Fibroblast of skin of back (primary cell): ENCODE measurements at places on chromosomes 6 and 20.

DNA sequence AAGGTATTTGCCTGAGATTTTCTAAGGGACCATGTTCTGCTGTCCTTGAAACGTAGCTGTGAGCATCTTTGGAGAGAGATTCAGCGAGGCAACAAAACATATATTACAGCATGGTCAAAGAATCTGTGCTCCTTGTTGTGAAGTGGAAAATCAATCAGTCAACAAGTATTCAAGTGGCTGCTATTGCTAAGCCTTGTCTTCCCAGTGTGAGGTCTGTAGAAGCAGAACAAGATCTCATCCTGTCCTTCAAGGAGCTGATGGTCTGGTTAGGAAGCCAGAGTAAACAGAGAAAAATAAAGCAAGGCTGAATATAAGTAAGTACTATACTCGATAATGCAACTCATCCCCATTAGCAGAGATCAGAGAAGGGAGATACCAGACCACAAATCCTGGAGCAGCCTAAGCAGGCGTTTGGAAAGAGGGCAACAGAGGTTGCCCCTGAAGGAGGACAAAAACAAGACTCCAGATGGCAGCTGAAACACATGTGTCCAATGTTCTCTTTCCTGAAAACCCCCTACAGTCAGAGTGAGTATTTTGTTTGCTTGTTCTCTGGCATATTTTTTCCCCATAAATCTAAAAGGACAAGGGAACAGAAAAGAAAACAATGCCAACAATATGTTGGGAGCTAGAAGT, 392.0 kb downstream of the SYNE1 start:
- DNase-seq, result no peak

GRCh38 chr6:2797564-2798031, 32.4 kb downstream of the WRNIP1 start:
- DNase-seq, result no peak

DNA sequence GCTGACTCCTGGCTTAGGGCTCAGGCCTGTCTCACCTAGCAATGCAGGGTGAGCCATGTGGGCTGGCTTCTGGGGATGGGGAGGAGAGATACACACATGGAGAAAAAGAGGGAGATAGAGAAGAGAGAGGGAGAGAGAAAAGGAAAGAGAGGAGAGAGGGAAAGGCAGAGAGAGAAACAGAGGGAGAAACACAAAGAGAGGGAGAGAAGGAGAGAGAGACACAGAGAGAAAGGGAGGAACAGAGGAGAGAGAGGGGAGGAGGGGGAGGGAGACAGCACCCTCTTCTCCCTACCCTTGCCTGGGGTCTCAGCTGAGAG, 24.8 kb downstream of the NTSR1 start:
- no peak for DNase-seq

DNA sequence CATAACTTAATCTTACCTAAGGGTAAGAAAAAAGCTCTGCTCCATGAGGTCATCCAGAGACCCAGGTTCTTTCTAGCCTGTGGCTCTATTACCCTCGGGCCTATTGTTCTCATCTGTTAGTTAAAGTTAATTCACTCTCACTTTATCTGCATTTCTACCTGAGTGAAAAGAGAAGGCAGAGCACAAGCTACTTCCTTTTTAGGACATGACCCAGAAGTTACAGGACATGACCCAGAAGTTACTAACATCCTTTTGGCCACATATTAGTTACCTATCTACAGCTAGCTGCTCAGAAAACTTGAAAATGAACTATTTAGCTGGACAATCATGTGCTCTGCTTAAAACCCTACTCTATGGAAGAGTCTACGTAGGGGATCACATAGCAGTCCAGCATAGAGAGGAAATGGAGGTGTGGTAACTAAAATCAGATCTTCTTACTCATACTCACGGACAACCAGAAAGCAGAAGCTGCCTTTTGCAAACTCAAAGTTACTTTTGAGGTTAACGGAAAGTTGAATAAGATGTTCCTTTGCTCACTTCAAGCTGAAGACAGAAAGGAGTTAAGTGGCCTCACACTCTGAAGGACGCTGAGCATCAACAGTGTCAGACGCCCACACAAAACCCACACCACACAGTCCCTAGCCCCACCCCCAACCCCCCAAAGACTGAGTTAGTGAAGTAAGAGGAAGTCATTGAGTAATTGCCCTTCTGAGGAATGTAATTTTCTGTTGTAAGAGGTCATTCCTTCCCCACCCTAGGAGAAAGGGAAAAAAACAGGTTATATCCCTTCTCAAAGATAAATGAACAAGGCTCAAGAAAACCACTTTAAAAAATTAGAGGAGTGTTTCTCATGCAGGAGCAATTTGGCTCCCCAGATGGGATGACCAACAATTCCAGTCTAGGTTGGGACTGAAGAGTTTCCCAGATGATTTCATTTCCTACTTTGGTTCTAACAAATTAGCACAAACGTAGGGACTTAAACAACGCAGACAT, 45.9 kb upstream of the TAB2 start:
- no peak for DNase-seq

- no peak for DNase-seq
Measured at GRCh38 chr20:57627339-57627738, 7.1 kb upstream of the ZBP1 start.

- peak; percentile 17 for DNase-seq
Measured at GRCh38 chr6:43013097-43013842, 476 bp downstream of the MEA1 start.

GRCh38 chr6:27545271-27546046, 72.6 kb upstream of the ZNF184 start:
- peak; percentile 56 for DNase-seq

- DNase-seq, result peak; percentile 23
Measured at GRCh38 chr6:162922563-162923166, 194.9 kb downstream of the PACRG start.

DNA sequence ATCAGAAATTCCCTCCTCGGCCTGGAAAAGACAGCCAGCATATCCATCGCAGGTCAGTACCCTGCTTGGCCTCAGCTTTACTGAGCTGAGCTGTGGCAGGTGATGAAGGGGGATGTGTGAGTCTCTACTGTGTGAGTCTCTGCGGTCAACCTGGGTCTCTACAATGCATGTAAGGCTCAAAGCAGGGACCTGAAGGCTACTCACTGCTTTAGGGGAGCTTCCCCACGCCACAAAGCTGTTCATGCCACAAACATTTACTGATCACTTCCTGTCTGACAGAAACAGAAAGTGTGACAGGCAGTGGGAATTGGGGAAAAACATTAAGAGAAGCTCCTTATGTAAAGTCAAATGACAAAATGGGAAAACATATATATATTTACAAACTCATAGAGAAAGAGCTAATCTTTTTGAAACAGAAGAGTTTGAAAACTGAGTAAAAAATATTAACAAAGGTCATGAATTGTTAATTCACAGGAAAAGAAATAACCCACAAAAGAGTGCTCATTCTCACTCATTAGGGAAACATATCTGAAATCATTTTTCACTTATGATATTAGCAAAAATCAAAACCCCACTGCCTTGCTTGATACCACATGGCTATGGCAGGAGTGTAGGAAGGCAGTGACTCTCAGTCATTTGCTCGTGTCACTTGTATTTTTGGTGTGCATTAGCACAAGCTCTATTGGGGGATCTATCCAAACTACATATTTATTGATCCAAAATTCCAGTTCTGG, 5.8 kb downstream of the BTN3A3 start:
- DNase-seq, result no peak

DNA sequence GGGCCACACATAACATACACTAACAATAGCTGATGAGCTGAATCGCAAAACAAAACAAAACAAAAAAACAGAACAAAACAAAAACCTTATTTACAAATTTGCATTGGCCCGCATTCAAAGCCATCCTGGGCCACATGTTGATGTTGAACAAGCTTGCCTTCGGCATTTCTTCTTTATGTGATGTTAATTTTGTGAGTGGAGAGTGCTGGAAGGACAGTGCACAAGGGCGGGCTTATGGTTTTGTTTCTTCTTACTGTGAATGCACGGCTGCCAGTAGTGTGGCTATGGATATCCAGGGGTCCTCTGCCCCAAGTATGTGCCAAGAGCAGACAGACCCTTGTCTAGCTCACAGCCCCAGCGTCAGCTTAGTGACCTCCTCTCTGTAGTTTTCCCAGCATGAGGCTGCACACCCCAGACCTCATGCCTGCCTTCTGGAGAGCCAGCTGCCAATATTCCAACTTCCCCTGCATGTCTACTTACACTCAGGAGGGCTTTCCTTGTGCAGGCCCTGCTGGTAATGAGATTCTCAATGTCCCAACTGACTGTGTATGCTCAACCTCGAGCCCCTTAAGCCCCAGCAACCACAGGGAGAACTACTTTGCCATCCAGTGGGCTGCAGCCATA, 24.9 kb downstream of the ZNF292 start:
- DNase-seq, result no peak

- DNase-seq, result no peak
Measured at GRCh38 chr6:117739869-117740268, 64.6 kb downstream of the NUS1 start.

DNA sequence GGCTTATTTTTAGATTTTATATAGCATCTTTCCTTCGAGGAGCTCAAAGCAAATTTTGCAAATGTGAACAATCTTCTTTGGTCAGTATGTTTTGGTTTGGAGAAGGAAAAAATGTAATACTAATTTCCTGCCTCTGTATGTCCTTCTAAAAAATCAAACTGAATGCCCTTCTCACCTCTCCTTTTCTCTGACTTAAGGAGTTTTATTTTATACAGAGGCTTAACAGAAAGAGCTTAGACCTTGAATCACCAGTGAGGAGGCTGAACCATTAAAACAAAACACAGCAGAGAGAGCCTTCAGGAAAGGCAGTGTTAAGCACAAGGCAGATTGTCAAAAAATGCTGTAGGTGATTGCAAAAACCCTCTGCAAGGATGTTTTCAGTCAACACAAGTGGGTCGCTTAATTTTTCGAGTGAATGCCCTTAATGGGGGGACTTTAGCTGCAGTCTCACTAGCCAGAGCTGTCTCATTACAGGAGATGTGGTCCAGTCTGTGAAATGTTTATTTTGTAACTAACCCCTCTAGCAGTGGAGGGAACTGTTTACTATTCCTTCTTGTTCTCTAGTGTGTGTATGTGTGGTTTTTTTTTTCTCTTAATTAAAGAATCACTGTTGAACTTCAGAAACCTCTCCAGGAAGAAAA, 481.3 kb upstream of the CITED2 start:
- DNase-seq, result peak; percentile 63

DNA sequence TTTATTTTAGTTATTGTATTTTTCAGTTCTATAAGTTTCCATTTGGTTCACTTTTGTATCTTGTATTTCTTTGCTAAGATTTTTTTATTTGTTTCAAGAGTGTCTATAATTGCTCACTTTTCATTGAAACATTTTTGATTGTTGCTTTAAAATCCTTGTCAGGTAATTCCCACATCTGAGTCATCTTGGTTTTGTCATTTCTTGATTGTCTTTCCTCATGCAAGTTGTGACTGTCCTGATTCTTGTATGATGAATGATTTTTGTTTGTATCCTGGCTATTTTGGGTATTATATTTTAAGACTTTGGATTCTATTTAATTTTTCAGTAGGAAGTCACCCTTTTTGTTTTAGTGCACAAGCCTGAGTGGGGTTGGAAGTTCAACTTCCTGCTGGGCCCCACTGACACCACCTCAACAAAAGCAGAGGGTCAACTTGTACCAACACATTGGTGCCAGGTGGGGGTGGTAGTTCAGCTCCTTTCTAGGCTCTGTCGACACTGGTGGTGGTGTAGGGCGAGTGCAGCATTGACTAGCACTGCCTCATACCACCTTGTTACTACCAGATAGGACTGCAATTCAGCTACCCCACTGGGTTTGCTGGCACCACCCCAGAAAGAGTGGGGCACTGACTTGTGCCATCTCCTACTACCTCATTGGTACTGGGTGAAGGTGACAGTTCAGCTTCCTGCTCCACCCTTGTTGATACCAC, 8.8 kb downstream of the RSPH3 start:
- no peak for DNase-seq

DNA sequence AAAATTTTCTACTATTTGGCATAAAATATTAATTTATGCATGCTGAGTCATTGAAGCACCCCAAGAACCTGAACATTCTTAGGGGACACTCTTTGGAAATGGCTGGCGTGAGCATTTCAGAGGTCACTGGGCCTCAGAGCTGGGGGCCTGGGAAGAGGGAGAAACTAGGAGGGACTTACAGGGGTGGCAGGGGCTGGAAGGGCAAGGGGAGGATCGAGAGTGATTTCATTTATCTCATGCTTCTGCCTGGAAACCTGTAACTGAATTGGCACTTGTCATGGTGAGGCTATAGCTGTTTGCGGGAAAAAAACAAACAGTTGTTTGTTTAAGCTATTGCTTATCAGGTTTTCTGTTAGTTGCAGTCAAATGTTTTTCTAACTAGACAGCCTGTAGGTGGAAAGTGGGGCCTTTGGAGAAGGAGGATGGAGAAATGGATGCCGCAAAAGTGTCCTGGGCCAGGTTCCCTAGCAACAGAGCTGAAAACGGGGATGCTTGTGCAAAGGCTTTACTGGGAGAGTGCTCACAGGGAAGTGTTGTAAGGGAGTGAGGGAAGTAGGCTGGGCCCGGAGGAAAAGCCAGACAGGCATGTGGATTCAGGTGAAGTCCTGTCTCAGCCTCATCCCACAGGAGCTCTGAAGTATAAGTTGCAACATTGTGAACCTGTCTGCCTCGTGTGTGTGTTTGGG, 36.4 kb upstream of the KAT14 start:
- no peak for DNase-seq

DNA sequence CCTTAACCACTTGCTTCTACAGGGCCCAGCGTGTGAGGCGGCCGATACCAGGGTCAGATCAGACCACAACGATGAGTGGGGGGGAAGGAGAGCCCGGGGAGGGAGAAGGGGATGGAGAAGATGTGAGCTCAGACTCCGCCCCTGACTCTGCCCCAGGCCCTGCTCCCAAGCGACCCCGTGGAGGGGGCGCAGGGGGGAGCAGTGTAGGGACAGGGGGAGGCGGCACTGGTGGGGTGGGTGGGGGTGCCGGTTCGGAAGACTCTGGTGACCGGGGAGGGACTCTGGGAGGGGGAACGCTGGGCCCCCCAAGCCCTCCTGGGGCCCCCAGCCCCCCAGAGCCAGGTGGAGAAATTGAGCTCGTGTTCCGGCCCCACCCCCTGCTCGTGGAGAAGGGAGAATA, 2.8 kb downstream of the RING1 start:
- DNase-seq, result no peak

- DNase-seq, result peak; percentile 97
Measured at GRCh38 chr6:53326372-53327016, 22.3 kb downstream of the ELOVL5 start.

GRCh38 chr20:64106435-64106961, 867 bp downstream of the NPBWR2 start:
- DNase-seq, result no peak

DNA sequence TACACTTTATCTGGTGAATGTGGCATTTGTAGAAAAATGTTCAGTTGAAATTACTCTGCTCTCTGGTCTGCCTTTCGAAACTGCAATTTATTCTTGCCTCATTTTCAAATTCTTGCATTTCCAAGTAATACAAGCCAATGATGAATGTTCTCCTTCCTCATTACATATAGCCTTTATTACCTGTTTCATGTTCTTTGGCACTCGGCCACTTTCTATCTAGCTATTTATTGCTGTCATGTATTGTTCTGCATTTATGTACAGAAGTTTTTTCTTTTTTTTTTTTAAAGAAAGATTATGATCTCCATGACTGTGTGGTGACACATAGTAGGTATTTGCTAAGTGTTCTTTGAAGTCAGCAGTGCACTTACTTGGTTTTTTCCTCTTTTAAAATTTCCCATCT, 261.4 kb downstream of the ZFAND3 start:
- peak; percentile 2 for DNase-seq
